ENCODE measurements at places on chromosomes 3 and 15.

DNA sequence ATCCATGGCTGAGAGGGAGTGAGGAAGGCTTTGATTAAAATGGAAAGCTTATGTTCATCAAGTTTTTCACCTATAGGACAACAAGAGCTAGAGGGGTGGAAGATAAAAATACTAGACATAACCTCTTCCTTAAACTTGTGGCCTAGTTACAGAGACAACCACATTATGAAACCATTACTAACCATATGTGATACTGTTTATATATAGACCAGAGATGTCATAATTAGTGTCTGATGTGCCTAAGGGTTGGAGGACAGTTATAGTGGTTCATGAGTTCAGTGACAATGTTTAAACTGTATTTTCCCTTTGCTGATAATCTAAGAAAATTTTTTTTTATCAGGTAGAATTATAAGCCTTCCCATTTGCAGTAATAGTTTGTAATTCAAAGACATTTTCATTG, 23.7 kb downstream of the PHLDB2 start:
- no peaks in the 10 kb centered on the region for H3K36me3 ChIP-seq
- no peaks in the 10 kb centered on the region for H3K4me1 ChIP-seq
- DNase-seq, result no peak
- no peaks in the 10 kb centered on the region for H3K27me3 ChIP-seq
- no peak overlapping the region for H3K4me3 ChIP-seq

DNA sequence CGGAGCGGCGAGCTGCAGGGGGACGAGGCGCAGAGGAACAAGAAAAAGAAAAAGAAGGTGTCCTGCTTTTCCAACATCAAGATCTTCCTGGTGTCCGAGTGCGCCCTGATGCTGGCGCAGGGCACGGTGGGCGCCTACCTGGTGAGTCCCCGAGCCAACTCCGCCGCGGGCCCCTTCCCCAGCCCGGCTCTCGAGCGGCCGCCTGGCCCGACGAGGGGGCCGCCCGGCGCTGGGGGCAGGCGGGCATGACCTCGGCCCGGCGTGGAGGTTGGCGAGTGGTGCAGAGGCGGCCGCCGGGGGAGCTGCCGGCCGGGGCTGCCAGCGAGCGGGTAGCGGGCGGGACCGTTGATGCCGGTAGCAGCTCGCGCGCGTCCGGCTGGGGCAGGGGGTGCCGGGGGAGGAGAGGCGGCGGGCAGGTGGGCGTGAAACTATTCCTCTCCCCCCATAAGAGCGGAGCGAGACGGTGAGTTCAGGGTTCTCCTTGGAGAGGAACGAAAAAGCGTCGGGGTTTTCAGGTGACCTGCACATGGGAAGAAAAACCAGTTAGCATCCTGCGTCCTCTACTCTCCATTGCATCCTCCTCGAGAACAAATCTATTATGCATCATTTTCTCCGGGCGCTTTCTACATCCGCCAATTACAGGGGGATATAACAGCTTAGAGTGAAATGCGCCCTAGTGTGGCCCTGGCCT, 585 bp downstream of the SLCO3A1 start:
- H3K36me3 ChIP-seq, result no peaks in the 10 kb centered on the region
- H3K27me3 ChIP-seq, result no peaks in the 10 kb centered on the region
- H3K27ac ChIP-seq, result peak overlapping the region; percentile 97
- H3K4me1 ChIP-seq, result peaks cover 7% of the 10 kb centered on the region
- peak overlapping the region; percentile 55 for H3K4me3 ChIP-seq

- H3K27ac ChIP-seq, result no peak overlapping the region
- DNase-seq, result no peak
- no peaks in the 10 kb centered on the region for H3K27me3 ChIP-seq
- no peaks in the 10 kb centered on the region for H3K4me1 ChIP-seq
These were observed 3.3 kb downstream of the DPPA2 start for GRCh38 chr3:109313061-109313460.

DNA sequence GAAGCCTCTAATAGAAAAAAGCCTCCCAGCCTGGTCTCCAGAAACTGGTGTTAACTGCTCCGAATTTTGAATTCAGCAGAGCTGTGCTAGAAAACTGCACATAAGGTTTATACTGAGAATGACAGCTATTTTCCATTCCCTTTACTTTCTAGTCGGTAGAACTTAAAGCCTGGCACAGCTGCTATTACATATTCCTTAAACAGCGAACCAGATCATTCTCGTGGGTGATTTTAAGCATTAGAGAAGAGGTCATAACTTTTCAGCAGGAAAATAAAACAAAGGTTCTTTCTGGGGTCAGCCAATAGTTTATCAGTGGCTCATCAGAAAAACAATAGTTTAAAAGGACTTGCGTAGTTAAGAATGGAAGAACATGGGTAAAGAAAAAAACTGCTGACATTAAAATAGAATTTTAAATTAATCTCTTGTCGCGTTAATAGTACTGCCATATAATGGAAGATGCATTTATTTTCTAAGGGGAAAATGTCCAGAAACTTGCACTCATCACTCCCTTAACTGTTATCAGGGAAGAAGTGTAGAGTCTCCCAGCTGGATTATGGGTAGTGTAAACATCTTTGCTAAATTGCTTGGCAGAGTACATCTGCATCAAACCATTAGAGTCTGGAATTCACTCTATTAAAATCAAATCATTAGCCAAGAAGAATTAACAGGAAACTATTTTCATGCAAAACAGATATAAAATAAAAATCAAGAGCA, 7.9 kb downstream of the VGLL4 start:
- H3K36me3 ChIP-seq, result no peaks in the 10 kb centered on the region
- no peaks in the 10 kb centered on the region for H3K27me3 ChIP-seq
- DNase-seq, result no peak

GRCh38 chr3:100129941-100130340, 15.6 kb upstream of the FILIP1L start:
- no peaks in the 10 kb centered on the region for H3K36me3 ChIP-seq
- no peaks in the 10 kb centered on the region for H3K4me1 ChIP-seq
- H3K27me3 ChIP-seq, result no peaks in the 10 kb centered on the region
- no peak overlapping the region for H3K27ac ChIP-seq

DNA sequence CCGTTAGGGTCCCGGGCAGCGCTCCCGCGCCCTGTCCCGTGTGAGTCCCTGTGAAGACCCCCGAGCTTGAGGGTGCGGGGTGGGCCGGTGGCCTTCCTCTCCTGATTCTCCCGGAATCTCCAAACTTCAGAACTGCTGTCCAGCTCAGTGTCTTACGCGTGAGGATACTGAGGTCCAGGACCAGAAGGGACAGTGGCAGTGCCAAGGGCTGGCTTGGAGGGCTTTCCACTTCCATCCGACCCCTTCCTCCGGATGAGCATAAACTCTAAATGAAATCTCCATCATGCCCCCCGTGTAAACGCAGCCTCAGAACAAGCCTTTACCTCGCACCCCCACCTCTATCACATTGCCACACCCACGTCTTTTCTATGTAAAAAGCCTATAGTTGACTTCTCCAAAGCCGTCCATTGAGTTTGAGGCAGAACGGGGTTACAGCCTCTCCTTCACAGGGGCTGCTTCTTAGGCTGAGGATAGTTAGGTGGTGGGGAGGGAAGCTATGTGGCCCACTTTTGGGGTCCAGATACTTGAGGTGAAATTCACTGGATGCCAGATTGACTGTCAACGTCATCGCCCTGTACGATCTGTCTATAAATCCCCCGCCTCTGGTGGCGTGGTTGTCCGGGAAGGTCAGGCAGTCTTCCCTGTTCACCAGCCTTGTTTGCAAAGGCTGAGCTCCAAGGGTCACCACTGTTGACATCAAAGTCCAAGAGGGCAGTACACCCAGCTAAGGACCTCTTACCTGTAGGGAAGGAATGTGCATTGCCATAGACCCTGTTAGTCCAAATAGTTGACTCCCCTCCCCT, 1.1 kb downstream of the EDEM1 start:
- peak overlapping the region; percentile 97 for H3K27ac ChIP-seq
- no peak for DNase-seq
- H3K4me3 ChIP-seq, result peak overlapping the region; percentile 79
- H3K36me3 ChIP-seq, result no peaks in the 10 kb centered on the region

- no peak for DNase-seq
- no peak overlapping the region for H3K27ac ChIP-seq
- H3K27me3 ChIP-seq, result no peaks in the 10 kb centered on the region
- H3K4me1 ChIP-seq, result no peaks in the 10 kb centered on the region
- H3K36me3 ChIP-seq, result no peaks in the 10 kb centered on the region
These were observed 3.2 kb downstream of the GLYCTK start for GRCh38 chr3:52290596-52291507.

- DNase-seq, result no peak
- H3K4me3 ChIP-seq, result no peak overlapping the region
- no peaks in the 10 kb centered on the region for H3K36me3 ChIP-seq
- H3K4me1 ChIP-seq, result no peaks in the 10 kb centered on the region
- H3K27me3 ChIP-seq, result no peaks in the 10 kb centered on the region
- H3K27ac ChIP-seq, result no peak overlapping the region
These were observed 144.7 kb downstream of the TPRG1 start for GRCh38 chr3:189316296-189317019.

GRCh38 chr3:14204515-14205284, 26.1 kb downstream of the LSM3 start:
- no peaks in the 10 kb centered on the region for H3K36me3 ChIP-seq
- H3K27ac ChIP-seq, result peak overlapping the region; percentile 48
- no peaks in the 10 kb centered on the region for H3K27me3 ChIP-seq
- H3K4me1 ChIP-seq, result peaks cover 4% of the 10 kb centered on the region
- H3K4me3 ChIP-seq, result no peak overlapping the region
- peak; percentile 55 for DNase-seq

- no peak for DNase-seq
- no peak overlapping the region for H3K4me3 ChIP-seq
- no peaks in the 10 kb centered on the region for H3K4me1 ChIP-seq
- H3K27ac ChIP-seq, result peak overlapping the region; percentile 10
These were observed 48.4 kb downstream of the HES1 start for GRCh38 chr3:194184265-194184751.

- H3K4me3 ChIP-seq, result no peak overlapping the region
- no peaks in the 10 kb centered on the region for H3K27me3 ChIP-seq
- H3K36me3 ChIP-seq, result no peaks in the 10 kb centered on the region
- no peaks in the 10 kb centered on the region for H3K4me1 ChIP-seq
- no peak for DNase-seq
These were observed 45.8 kb downstream of the ADPGK start for GRCh38 chr15:72737723-72738122.

- H3K36me3 ChIP-seq, result no peaks in the 10 kb centered on the region
- no peak for DNase-seq
- no peaks in the 10 kb centered on the region for H3K4me1 ChIP-seq
- no peaks in the 10 kb centered on the region for H3K27me3 ChIP-seq
- H3K27ac ChIP-seq, result no peak overlapping the region
- H3K4me3 ChIP-seq, result no peak overlapping the region
These were observed 80.0 kb upstream of the MRPS22 start for GRCh38 chr3:139263798-139264197.

DNA sequence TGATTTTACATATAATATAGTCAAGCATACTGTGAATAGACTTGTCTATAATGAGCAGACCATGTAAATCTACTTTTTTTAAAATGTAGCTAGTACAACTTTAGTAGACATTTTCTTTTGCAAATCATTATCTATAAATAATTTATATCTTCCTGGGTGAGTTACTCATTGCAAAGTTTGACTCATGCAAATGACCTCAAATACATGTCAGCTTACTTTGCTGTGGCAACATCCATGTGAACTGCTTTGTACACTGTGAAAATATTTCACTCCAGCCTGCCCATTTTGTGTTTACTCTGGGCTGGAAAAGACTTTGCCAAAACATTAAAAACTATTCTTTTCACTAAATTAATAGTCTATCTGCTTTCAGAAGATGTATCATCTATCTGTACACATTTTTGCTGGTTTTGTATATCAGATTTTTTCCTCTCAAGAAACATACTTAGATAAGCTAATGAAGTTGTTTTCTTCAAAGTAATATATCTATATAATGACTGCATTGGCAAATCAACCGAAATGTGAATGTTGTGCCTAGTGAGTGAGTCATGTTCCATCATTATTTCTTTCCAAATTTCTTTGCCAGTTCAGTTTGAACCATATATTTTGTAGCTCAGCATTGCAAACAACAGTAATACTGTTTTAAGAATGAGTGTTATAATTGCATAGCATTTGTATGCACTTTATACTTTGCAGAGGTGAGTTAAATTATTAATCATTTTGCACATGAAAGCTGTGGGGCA, 26.5 kb downstream of the IGSF10 start:
- DNase-seq, result no peak
- no peak overlapping the region for H3K27ac ChIP-seq
- H3K27me3 ChIP-seq, result no peaks in the 10 kb centered on the region
- H3K4me1 ChIP-seq, result no peaks in the 10 kb centered on the region
- no peak overlapping the region for H3K4me3 ChIP-seq
